ENCODE measurements at places on chromosomes 11 and 22. TPM values are rescaled to one million over a fixed set of nuclear protein-coding genes. Genes with fewer than 3 reads are reported as not detected.

The SLC5A1 gene
- 3.0 TPM for polyA plus RNA-seq

The ACR gene
- polyA plus RNA-seq, result 3.0 TPM

The OR52I1 gene
- polyA plus RNA-seq, result not detected

The CHRNA10 gene
- polyA plus RNA-seq, result not detected

Measured in brain (organoid and tissue), 16 donors.